ENCODE measurements at places on chromosomes 6 and 20. TPM values are rescaled to one million over a fixed set of nuclear protein-coding genes. Genes with fewer than 3 reads are reported as not detected.

DNA sequence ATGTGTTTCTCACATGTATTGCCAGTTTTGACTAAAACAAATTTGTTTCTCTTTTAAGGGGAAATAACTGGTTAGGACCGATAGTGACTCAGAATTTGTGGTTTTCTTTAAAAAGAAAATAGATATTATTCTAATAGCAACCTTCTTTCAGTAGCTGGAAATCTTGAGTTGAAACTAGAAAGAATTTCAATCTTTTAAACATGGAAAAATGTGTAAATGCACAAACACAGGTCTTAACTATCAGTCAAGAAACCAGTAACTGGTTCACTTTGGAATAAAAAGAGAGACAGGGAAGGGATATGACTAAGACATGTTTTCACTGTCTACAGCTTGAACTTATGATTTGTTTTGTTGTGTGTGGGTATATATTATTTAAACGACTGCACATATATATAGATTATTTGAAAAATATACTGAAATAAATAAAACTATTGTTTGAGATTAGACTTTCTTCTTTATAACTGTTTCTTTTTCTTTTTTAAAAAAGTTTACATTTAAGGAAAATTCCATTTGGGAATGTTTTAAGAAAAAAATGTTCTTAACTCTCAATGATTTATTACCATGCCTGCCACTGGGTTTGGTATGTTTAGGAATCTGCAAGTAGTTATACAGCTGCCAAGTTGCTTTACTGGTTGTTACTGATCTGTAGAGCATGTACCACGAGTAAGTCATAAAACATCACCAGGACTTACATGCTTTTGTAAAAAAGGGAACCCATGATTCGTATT is 753.3 kb upstream of the MARCKS start:
- no peaks in the 10 kb centered on the region for H3K36me3 ChIP-seq
- H3K4me1 ChIP-seq: no peaks in the 10 kb centered on the region
- H3K27ac ChIP-seq: no peak overlapping the region
- no peak overlapping the region for H3K4me3 ChIP-seq

DNA sequence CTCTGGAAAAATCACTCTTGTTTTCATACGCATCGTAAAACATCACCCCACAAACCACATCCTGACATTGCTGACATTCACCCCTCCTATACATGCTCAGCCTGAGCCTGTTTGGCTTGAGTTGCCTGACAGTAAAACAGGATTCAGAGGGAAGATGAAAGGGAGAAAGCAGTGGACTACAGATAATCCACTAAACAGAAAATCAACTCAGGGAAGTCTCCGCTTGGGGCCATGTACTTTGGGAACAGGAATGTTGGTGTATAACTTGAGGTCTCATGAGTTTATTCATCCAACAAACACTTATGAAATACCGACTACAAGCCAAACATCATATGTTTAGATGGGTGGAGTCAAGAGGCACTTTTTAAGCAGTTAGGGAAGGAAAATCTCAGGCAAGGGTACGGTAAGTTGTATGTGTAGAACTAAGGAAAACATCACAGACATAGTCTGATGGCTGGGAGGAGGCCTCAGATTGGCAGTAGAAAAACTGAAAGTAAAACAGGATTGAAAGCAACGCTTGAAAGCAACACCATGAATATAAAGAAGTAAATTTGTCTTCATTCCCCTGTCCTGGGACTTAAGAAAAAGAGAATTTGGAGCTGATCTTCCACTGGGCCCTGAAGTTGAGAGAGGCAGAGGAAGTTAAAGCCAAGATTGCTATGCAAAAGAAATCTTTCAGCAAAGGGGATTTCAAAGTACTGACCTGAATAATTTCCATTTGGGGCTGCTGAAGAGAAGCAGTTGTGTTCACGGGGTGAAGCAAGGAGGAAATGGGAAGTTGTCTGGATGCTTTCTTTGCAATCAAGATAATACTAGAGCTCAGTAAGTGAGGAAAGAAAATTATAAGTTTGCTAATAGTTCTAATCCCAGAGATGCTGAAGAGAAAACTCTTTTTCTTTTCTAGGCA is 28.8 kb downstream of the PDE7B start:
- peak overlapping the region; percentile 97 for H3K27ac ChIP-seq
- H3K4me3 ChIP-seq: peak overlapping the region; percentile 91
- H3K4me1 ChIP-seq: peaks cover 61% of the 10 kb centered on the region
- H3K36me3 ChIP-seq: peaks cover 4% of the 10 kb centered on the region

GRCh38 chr20:8254911-8255582 is 123.0 kb downstream of the PLCB1 start:
- H3K4me3 ChIP-seq: no peak overlapping the region
- no peaks in the 10 kb centered on the region for H3K27me3 ChIP-seq
- no peaks in the 10 kb centered on the region for H3K4me1 ChIP-seq
- H3K36me3 ChIP-seq: no peaks in the 10 kb centered on the region

DNA sequence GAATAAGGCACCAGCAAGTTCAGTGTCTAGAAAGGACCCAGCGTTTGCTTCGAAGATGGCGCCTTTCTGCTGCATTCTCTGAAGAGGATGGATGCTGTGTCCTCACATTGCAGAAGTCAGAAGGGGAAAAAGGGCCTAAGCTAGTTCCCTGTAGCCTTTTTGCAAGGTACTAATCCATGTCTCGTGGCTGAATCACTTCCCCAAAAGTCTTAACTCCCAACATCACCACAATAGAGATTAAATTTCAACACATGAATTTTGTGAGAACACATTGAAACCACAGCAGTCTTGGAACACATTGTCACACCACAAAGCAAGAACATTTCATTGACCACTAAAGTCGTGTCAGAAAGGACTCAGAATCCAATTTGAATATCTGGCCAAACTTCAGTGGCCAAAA is 42.1 kb downstream of the KLHL31 start:
- peaks cover 7% of the 10 kb centered on the region for H3K27me3 ChIP-seq
- H3K27ac ChIP-seq: no peak overlapping the region
- no peak overlapping the region for H3K4me3 ChIP-seq
- no peaks in the 10 kb centered on the region for H3K36me3 ChIP-seq
- DNase-seq: no peak
- H3K4me1 ChIP-seq: no peaks in the 10 kb centered on the region

GRCh38 chr20:57632286-57632685 is 12.1 kb upstream of the ZBP1 start:
- no peak overlapping the region for H3K27ac ChIP-seq
- peaks cover 6% of the 10 kb centered on the region for H3K27me3 ChIP-seq
- DNase-seq: no peak
- H3K36me3 ChIP-seq: peaks cover 13% of the 10 kb centered on the region
- H3K4me3 ChIP-seq: no peak overlapping the region

- H3K27ac ChIP-seq: peak overlapping the region; percentile 31
- no peaks in the 10 kb centered on the region for H3K36me3 ChIP-seq
- no peak overlapping the region for H3K4me3 ChIP-seq
- no peaks in the 10 kb centered on the region for H3K4me1 ChIP-seq
Measured at GRCh38 chr20:16624106-16624505, 50.9 kb upstream of the KIF16B start.

DNA sequence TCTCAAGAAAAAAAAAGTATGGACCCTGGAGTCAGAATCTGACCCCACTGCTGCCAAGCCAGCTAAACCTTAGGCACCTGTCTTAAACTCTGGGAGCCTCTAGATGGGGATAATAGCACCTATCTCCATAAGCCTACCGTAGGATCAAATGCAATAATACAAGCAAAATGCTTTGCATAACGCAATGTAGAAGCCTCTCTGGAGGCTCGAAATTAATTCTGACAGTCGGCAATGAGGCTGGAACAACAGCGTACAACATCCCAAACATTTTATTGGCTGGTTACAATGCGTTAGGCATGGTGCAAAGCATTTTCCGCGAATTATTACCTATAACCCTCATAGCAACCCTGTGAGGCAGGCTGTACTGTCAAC is 521 bp downstream of the CDK5RAP1 start:
- H3K4me3 ChIP-seq: peak overlapping the region; percentile 97
- H3K27ac ChIP-seq: peak overlapping the region; percentile 26
- peaks cover 50% of the 10 kb centered on the region for H3K4me1 ChIP-seq
- no peaks in the 10 kb centered on the region for H3K27me3 ChIP-seq
- no peak for DNase-seq
- no peaks in the 10 kb centered on the region for H3K36me3 ChIP-seq

GRCh38 chr6:9543649-9544048 is 871.2 kb downstream of the TFAP2A start:
- H3K4me3 ChIP-seq: no peak overlapping the region
- H3K27ac ChIP-seq: no peak overlapping the region
- no peak for DNase-seq
- no peaks in the 10 kb centered on the region for H3K4me1 ChIP-seq
- no peaks in the 10 kb centered on the region for H3K27me3 ChIP-seq

Gene SYNDIG1
- not detected for total RNA-seq

Gene HLA-DMB
- total RNA-seq: 3.6 TPM

Gene MLIP
- not detected for total RNA-seq

Gene TULP1
- total RNA-seq: not detected

Gene LY6G6D
- not detected for total RNA-seq

Gene ASF1A
- total RNA-seq: 45.6 TPM

Gene KAT14
- 12.4 TPM for total RNA-seq

Measured in activated T-cell treated with anti-CD3 and anti-CD28 coated beads, Interleukin-2, amount 50 U/mL, for 72 hours (primary cell).